Stimulated activated CD4-positive, alpha-beta T cell treated with anti-CD3 and anti-CD28 coated beads, Interleukin-1b, Interleukin-23, amount 100 ng/mL, for 1 hour (primary cell): ENCODE measurements at places on chromosomes 1 and 21.

- DNase-seq: peak; percentile 64
Observed at GRCh38 chr1:109075531-109076490, at the start of gene TAF13. TSS of gene TAF13 (minus strand) at chr1:109076003. CDS start at chr1:109075947, 56 bp downstream.

GRCh38 chr1:111213412-111213811 lies 13.0 kb upstream of the DENND2D start:
- DNase-seq: no peak

GRCh38 chr1:93374334-93375106 lies 28.8 kb downstream of the DR1 start:
- no peak for DNase-seq

GRCh38 chr1:151952811-151953210 lies 40.8 kb downstream of the S100A10 start:
- DNase-seq: no peak

- no peak for DNase-seq
Observed at GRCh38 chr1:204439621-204440375, 28.2 kb upstream of the PPP1R15B start.

- DNase-seq: no peak
Observed at GRCh38 chr1:227994632-227995300, 12.0 kb upstream of the WNT3A start.

DNA sequence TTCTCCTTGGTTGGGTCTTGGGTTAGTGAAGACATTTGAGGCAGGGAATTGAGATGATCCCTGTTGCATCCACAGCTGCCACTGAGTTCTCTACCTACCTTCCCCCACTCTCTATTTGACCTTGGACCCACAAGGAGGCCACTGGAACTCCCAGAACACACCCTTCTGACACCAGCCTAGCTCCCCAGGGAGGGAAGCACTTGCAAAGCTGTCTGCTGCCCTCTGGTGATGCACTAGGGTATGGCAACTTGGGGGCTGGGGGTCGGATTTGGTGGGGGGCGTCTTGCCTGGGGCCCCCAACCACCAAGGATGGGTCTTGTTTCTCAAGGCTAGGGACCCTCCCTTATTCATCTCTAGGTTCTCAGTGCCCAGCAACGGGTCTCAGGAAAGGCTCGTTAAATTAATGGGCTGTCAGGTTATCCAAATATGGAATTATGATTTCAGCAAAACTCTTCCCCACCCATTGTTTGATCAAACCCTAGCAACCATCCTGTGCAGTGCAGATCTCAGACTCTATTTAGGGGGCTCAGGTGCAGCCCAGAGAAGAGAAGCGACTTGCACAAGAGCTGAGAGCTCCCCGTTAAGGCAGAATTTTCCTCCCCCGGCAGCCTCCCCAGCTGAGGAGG lies 177.8 kb upstream of the KLHDC7A start:
- no peak for DNase-seq

DNA sequence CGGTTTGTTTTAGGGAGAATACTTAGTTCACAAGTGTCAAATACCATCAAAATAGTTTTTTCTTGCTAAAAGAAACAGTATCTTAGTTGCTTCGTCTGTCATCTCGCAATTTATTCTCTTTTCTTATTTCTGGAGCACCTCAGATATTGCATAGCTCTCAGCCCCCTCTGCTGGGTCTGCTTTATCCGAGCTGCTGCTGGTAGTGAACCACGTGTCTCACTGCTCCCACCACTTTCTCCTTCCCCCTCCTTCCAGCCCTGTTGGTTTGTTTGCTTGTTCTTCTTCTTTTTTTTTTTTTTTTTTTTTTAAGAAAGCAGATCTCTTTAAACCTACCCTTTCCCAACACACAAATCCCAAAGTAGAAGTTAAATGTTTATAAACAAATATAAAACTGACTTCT lies 170.8 kb downstream of the EDEM3 start:
- DNase-seq: no peak

- DNase-seq: no peak
Observed at GRCh38 chr1:217561446-217561845, 69.4 kb downstream of the GPATCH2 start.

DNA sequence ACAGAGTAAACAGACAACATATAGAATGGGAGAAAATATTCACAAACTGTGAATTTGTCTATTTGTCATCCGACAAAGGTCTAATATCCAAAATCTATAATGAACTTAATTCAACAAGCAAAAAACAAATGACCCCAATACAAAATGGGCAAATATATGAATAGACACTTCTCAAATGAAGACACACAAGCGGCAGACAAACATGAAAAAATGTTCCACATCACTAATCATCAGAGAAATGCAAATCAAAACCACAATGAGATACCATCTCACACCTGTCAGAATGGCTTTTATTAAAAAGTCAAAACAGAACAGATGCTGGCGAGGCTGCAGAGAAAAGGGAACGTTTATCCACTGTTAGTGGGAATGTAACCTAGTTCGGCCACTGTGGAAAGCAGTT lies 72.7 kb downstream of the SMYD3 start:
- DNase-seq: no peak

- no peak for DNase-seq
Observed at GRCh38 chr1:221268295-221268694, 389.1 kb downstream of the HLX start.

DNA sequence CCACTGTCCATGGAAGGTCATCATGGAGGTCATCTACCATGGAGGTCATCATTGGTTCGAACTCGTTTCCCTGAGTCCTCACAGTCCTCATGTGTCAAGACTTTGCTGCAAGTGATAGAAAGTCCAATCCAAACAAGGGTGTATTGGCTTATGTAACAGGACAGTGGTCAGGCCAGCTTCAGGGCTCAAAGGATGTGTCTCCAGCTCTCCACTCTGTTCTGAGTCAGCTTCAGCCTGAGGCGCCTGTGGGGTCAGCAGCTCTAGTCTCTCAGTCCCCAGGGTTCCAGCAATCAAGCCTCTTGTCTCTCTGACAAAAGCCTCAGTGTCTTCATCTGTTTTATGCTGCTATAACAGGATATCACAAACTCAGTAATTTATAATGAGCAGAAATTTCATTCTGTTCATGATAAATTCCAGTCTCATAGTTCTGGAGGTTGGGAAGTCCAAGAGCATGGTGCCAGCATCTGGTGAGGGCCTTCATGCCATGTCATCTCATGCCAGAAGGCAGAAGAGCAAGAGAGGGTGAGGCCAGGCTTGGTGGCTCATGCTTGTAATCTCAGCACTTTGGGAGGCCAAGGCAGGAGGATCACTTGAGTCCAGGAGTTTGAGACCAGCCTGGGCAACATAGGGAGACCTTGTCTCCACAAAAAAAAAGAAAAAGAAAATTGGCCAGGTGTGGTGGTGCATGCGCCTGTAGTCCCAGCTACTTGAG lies 19.5 kb downstream of the A3GALT2 start:
- no peak for DNase-seq

DNA sequence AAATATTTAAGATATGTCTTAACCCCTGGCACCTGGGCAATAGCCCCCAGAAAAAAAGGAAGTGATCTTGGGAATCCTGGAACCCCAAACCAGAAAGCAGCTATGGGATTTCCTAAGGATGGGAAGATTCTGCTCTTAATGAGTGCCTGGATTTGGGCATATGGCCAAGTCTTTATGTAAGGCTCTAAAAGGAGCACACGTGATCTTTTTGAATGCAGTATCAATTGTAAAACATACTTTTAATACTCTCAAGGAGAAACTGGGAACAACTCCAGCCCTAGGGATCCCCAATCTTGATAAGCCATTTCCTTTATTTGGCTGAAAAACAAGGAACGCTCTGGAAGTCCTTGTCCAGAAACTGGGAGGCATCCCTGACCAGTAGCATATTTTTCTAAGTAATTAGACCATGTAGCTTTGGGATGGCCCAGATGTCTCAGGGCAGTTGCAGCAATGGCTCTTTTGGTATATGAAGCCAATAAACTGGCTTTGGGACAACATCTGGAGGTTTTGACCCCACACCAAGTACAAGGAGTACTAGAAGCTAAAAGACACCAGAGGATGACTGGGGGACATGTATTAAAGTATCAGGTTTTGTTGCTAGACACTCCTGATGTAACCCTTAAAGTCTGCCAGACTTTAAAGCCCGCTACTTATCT lies 80.9 kb upstream of the KIAA0040 start:
- DNase-seq: no peak

DNA sequence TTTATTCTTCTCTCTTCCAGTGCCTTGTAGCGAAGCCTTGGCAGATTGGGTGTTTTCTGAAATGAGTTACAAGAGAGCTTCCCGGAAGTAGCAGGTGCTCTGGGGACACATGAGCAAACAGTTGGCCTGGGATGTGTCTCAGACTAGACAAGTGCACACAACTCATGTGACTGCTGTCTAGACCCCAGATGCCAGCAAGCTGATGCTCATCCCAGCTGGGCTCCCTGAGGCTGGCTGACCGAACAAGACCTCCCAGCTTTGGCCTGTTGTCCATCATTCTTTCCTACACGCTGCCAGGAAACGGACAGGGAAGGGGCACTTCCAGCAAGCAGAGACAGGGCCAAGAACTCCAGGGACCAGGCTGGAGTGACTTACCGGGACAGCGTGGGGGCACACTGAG lies 18.7 kb upstream of the CSF1 start:
- no peak for DNase-seq

DNA sequence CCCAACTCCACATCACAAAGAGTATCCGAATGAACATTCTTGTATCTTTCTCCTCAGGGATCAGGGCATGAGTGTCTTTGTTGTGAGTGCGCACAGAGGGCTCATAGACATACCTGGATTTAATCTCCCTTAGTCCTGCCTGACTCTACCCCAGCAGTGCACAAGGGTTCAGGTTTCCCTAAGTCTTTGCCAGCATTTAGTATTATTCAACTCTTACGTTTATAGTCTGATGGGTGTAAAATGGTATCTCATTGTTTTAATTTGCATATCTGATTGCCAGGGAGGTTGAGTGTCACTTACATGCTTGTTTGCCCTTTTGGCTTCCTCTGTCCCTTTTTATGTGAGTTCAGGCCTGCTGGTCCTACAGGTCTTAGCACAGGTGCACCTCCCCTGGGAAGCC lies 49.5 kb downstream of the FOXD2 start:
- no peak for DNase-seq

- DNase-seq: no peak
Observed at GRCh38 chr1:40799351-40799867, 15.8 kb downstream of the KCNQ4 start.

DNA sequence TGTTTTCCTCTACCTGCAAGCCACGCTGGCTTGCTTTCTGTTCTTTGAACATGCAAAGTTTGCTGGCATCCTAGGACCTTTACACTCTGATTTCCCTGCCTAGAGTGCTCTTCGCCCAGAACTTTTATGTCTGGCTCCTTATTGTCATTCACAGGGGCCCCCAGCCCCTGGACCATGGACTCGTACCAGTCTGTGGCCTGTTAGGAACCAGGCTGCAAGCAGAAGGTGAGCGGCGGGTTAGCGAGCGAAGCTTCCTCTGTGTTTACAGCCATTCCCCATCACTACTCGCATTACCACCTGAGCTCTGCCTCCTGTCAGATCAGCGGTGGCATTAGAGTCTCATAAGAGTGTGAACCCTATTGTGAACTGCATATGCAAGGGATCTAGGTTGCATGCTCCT lies 73.0 kb downstream of the ATG4C start:
- no peak for DNase-seq

DNA sequence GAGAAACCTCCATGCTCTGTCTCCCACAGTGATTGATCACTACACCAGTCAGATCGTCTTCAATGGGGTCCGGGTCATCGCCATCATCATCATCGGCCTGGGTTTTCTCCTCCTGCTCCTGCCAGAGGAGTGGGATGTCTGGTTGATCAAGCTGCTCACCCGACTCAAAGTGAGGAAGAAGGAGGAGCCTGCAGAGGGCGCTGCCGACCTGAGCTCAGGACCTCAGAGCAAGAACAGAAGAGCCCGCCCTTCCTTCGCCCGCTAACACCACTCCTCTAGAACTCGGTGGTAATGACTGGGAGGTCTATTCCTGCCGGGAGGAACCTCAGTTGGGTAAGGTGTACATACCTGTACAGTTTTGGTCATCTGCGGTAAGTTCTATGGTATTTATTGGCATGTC lies 50.3 kb upstream of the COA6 start:
- peak; percentile 28 for DNase-seq

DNA sequence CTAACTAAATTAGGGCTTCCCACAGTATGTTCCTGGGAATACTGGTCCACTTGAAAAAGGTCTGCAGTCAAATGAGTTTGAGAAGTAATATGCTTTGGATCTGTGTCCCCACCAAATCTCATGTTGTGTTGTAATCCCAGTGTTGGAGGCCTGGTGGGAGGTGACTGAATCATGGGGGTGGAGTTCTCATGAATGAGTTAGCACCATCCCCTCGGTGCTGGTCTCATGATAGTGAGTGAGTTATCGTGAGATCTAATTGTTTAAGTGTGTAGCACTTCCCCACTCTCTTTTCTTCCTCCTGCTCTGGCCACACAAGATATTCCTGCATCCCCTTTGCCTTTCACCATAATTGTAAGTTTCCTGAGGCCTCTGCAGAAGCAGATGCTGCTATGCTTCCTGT lies 16.9 kb upstream of the DMRTB1 start:
- no peak for DNase-seq

- peak; percentile 34 for DNase-seq
Observed at GRCh38 chr1:92960395-92961130, 699 bp downstream of the DIPK1A start.

DNA sequence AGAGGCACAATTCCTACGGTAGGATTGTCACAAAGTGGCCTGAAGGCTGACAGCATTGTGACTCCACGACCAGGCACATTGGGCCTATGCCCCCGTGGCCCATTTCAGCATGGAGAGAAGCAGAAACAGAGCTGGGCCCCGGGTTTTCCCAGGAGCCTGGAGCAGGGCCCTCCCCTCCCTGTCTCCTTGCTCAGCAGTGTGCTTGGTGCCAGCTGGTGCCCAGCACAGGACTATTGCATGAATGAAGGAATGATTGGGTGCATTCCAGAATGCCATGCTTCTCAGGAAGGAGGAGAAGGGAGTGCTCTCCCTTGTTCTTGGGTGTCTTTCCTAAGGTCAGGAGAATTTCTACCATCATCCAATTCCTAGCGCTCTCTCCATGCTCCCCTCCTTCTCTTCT lies 33.7 kb downstream of the IER5 start:
- DNase-seq: no peak

DNA sequence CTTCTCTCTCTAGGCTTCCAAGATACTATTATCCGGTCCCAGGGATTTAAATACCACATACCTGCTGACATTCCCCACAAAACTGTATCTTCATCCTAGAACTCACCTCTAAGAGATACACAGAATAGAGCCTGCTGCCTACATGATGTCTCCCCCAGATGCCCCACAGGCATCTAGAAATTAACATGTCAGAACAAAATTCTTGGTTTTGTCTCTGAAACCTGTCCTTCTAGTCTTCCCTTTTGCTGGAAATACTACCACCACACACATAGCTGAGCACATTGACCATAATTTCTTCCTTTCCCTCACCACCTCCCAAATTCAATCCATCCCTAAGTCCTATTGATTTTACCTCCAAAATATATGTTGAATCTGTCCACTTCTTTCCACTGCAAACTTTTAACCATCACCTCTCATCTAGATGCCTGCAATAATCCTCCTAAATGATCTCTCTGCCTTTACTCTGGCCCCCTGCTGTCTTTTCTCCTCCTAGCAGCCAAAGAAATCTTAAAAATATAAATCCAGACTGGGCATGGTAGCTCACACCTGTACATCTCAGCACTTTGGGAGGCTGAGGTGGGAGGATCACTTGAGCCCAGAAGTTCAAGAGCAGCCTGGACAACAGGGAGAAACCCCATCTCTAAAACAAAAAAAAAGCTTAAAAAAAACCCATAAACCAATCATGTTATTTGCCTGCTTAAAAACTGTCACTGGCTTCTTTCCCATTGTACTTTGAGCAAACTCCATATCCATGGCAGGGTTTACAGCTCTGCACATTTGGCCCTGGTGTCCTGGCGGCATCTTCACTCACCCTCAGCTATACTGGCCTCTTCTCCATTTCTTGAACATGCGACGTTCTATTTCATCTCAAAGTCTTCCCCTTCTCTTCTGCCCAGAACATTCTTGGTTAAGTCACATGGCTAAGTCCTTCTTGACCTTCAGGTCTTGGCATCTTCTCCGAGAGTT lies 6.2 kb upstream of the FAM76A start:
- DNase-seq: no peak
